ENCODE measurements at places on chromosomes 2 and 18.

GRCh38 chr2:190804182-190804795 lies 76.3 kb upstream of the GLS start:
- peak; percentile 30 for DNase-seq

- DNase-seq, result no peak
Observed at GRCh38 chr2:164625378-164625971, 4.2 kb upstream of the GRB14 start.

- no peak for DNase-seq
Observed at GRCh38 chr2:199348871-199349270, 108.9 kb downstream of the SATB2 start.

GRCh38 chr2:237535385-237536082 lies 30.8 kb upstream of the PRLH start:
- no peak for DNase-seq

GRCh38 chr2:133200684-133201421 lies 367.4 kb downstream of the NCKAP5 start:
- DNase-seq, result no peak

Data from inflammatory macrophage treated with lipopolysaccharide for 4 hours (primary cell).